Cortex of kidney (tissue), 1 donor: ENCODE measurements at places on chromosomes 12 and 14.

DNA sequence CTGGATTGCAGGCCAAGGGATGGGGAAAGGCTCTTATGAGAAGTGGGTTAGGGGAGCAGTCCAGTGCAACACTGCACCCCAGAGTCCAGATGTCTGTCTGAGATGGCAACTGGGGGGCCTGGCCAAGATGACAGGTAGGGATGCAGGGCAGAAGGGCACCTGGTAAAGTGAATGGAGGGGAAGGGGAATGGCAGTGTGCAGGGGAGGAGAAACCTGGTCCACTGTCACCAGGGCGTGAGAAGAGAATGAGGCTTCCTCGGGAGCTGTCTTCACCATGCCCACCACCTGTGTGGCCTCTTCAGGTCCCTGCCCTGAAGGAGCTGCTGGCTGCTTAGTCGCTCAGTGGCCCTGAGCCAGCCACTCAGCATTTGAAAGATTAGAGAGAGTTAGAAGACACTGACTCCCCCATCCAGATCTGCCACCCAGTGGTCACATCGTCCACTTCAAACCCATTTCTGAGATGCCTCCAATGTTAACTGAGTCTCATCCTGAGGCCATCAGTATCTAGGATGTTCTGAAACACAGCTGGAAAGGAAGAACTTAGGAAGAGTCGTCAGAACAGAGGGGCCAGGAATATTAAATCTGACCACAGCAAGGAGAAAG lies 57.3 kb downstream of the PLEKHG3 start:
- no peak for DNase-seq

GRCh38 chr14:76939015-76939742 lies 89.3 kb downstream of the IRF2BPL start:
- no peak for DNase-seq

GRCh38 chr12:107007411-107007810 lies 20.5 kb upstream of the MTERF2 start:
- no peak for DNase-seq

- no peak for DNase-seq
Observed at GRCh38 chr14:37830271-37830670, 234.8 kb downstream of the TTC6 start.

- no peak for DNase-seq
Observed at GRCh38 chr12:118375348-118375747, 1.0 kb upstream of the SUDS3 start.

- DNase-seq = no peak
Observed at GRCh38 chr14:99747582-99748330, 45.5 kb upstream of the EML1 start.

- no peak for DNase-seq
Observed at GRCh38 chr14:35402323-35403113, 2.0 kb downstream of the NFKBIA start.

DNA sequence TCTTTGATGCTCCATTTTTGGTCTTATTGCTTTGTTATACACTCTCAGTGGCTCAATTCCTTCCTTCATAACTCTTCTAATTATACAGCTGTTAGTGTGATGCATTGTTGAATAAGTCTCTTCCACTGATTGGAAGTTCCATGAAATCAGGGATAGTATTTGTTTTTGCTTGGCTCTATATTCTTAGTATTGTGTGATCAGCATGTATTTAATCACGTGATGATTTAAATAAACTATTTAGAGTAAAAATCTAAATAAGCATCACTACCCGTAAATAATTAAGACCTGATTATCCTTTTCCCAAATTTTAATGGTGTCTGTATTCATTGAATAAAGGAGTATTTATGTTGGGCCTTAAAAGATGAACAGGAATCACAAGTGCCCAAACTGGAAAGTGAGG lies 355.7 kb downstream of the NPAS3 start:
- no peak for DNase-seq
